Activated naive CD4-positive, alpha-beta T cell treated with anti-CD3 and anti-CD28 coated beads, Interleukin-2, amount 50 U/mL, for 72 hours (primary cell): ENCODE measurements at places on chromosomes 13 and 19.

DNA sequence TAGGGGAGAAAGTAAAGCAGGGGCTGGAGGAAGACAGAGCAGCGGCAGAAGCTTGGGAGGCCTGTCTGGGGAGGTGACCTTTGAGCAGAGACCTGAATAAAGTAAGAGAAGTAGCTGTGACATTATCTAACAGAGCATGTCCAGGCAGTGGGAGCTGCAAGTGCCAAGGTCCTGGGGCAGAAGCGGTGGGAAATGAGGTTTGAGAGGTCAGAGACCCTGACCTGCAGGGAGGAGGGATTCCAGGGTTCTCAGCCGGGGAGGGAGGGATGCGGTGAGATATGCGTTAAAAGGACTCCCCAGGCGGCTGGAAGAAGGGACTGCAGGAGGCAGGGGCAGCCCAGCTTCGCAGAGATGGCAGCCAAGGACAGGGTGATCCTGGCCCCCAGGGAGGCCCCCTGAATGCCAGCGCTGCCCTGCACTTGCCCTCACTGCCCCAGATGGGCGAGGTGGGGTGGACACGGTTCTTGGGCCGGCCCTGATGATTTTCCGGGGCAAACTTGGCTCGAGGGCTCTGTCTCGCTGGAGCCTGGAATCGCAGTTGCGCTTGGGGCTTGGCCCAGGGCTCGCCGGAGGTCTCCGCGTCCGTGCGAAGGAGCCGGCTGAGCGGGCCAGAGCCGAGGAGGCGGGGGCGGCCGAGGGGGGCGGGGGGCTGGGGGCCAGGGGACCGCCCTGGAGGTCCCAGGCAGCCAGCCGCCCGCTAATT is 3.2 kb downstream of the CRLF1 start:
- DNase-seq, result no peak

- no peak for DNase-seq
These were observed 225.2 kb upstream of the ATXN8OS start for GRCh38 chr13:69882451-69882850.

GRCh38 chr13:42354241-42355091 is 82.5 kb downstream of the AKAP11 start:
- DNase-seq, result no peak

- DNase-seq, result no peak
These were observed 11.9 kb downstream of the KLC3 start for GRCh38 chr19:45352471-45352870.
